ENCODE measurements at places on chromosomes 5 and 9.

GRCh38 chr5:181151146-181151545 is 3.8 kb downstream of the OR2V2 start:
- no peak for DNase-seq

DNA sequence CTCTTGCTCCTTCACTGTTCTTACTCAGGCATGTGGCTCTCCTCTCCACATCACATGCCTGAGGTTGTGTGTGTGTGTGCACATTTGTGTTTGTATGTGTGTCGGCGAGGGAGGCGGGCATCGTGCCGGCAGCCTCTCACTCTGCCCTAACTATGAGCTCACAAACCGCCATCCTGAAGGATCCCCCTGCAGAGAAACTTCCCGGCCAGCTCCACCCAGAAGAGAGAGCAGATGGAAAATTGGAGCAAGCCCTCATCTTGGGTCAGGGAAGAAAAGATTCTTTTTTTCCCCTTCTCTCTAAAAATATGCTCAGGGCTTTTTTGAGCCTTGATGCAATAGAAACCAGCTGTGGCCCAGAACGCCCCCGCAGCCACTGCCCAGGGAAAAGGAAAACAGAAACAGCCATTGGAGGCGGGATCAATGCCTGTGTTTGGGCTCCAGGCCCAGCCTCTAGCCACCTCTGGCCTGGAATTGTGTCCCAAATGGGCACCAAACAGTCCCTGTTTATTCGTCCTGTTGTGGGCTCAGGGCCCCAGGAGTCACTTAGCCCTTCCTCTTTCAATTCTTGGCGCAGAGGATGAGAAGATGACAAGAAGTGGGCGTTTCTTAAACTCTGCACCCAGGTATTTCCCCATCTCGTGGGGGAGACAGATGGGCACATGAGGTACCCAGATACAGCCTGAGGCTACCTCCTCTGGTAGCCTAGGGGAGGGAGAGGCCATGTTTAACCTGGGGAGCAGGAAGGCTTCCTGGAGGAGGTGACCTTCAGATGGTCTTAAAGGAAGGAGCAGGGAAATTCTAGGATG is 151.5 kb downstream of the RGS3 start:
- DNase-seq: no peak

GRCh38 chr5:56291079-56291643 is 58.0 kb upstream of the ANKRD55 start:
- DNase-seq: no peak

GRCh38 chr9:33041432-33042188 is 16.5 kb downstream of the DNAJA1 start:
- no peak for DNase-seq

DNA sequence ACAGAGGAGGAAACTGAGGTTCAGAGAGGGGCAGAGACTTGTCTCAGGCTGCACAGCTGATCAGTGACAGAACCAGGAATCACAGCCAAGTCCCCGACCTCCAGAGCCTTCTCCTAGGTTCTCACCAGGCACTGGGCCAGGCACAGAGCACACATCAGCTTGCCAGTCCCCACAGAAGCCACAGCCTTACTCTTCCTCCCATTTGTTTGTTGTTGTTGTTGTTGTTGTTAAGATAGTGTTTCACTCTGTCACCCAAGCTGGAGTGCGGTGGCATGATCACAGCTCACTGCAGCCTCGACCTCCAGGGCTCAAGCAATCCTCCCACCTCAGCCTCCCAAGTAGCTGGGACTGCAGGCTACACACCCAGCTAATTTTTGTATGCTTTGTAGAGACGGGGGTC is 41.4 kb downstream of the NAIF1 start:
- DNase-seq: no peak

GRCh38 chr9:35882996-35883395 is 12.8 kb upstream of the OR13J1 start:
- DNase-seq: no peak

- no peak for DNase-seq
Measured at GRCh38 chr5:151022511-151023018, 2.2 kb downstream of the GPX3 start.

GRCh38 chr5:65072850-65073249 is 304.1 kb downstream of the CWC27 start:
- no peak for DNase-seq

DNA sequence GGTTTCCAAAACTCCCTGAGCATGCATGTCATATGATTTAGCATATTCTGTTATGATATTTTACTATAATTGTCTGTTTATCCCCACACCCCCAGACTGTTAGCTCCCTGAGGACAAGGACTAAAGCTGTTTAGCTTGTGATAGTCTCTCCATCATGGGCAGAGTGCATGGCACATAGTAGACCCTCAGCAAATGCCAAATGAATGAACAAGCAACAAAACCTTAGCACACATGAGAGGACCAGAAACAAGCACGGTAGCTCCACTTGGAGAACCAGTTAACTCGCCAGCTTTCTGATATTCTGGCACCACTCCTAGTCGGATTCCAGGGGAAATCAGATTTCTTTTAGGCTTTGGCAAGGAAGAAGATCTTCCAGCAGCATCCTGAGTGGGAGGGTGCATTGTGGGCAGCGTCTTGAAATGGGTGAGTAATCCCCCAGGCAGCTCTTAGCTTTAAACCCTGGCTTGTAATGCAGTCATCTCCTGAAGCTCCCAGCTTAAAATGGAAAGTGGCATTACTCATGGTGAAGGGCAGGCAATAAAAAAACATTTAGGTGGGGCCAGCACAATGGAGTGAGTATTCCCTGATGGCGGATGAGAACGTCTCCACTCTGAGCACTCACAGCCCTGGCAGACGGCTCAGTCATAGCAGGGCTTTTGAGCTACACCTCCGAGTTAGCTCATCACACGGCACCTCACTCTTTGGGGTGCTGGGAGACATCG is 41.1 kb downstream of the FGF1 start:
- no peak for DNase-seq

GRCh38 chr9:6716766-6717165 is 41.0 kb upstream of the KDM4C start:
- no peak for DNase-seq

GRCh38 chr5:66010476-66010875 is 84.1 kb downstream of the ERBIN start:
- DNase-seq: no peak

DNA sequence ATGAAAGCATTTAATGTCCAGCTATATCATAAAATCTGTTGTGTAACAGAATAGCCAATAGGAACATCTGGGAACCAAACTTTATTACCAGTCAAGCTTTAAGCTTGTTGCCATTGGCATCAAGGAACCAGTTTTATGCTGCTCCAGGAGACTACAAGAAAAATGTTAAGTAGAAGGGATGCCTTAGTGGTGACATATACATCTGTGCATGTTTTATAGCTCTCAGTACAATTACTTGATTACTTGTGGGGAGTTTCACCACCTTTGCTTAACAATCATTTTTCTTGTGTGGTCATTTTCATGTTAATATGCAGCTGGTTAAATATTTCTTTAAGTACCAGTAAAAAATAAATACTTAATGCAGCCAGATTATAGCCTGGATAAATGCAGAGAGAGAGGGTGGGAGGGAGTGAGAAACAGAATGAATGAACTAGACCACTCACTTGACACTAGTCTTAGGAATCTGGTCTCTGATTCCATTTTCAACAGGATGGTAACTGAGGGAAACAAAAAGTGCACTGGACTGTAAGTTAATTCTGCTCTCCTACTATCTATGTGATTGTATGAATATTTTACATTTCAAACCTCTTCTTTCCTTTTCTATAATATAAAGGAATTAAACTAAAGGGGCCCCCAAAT is 35.7 kb upstream of the LURAP1L start:
- no peak for DNase-seq

DNA sequence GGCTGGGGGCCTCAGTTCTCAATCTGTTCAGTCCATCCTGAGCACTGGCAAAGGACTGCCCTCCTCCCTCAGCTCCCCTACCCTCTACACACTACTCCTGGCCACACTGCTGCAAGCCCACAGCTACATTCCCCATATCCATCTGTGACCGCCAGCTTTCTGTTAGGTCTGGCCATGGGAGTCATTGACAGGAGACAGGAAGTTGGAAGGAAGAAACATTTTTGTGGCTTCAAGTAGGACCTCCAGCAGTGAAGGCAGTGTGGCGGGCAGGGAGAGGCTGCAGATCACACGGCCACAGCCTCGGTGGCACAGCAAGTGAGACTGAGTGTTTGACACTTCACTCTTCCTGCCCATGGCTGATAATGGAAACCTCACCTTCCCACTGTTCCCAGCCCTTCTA is 55.9 kb downstream of the SECISBP2 start:
- no peak for DNase-seq

- DNase-seq: no peak
Measured at GRCh38 chr5:131509801-131510200, 125.2 kb downstream of the RAPGEF6 start.

GRCh38 chr9:132894346-132894745 is 15.6 kb downstream of the SPACA9 start:
- no peak for DNase-seq

- no peak for DNase-seq
Measured at GRCh38 chr5:15363601-15364000, 136.4 kb upstream of the FBXL7 start.

DNA sequence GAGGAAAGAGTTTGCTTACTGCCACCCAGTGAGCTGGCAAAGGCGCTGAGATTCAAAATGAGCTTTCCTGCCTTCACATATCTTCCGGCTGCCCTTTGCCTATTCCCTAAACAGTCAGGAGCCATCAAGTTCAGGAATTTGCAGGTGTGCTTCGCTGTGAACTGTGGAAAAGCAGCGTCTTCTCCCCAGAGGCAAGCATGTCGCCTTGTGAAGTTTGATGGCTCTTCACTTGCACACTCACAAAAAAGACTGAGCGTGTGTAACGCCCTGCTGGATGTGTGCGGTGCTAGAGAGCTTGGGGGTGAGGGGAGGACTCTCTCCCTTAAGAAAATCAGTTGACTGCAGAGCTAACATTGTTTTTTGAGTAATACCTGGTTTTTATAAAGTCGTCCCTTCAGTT is 288.7 kb downstream of the DOCK8 start:
- DNase-seq: no peak

- DNase-seq: no peak
Measured at GRCh38 chr9:89022001-89022759, 30.9 kb downstream of the S1PR3 start.

- no peak for DNase-seq
Measured at GRCh38 chr5:103866169-103866568, 303.6 kb upstream of the NUDT12 start.

DNA sequence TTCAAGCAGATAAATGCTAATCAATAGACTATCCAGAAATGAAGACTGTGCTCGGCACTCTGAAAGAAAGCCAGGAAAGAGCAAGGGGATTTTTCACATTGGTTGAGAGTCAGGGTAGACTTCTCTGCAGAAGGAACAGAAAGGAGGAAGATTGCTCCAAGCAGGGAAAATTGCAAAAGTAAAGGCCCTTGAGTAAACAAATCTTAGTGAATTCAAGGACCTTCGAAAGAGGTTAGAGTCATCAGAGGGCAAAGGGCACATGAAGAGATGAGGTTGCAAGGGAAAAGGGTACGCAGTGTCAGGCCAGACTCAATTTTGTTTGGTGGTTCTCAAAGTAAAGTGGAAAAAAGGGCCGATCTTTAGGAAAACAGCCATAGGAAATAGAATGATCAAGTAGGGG is 157.6 kb upstream of the RAI14 start:
- DNase-seq: no peak

GRCh38 chr9:92808726-92809451 is 44.3 kb upstream of the BICD2 start:
- peak; percentile 72 for DNase-seq

DNA sequence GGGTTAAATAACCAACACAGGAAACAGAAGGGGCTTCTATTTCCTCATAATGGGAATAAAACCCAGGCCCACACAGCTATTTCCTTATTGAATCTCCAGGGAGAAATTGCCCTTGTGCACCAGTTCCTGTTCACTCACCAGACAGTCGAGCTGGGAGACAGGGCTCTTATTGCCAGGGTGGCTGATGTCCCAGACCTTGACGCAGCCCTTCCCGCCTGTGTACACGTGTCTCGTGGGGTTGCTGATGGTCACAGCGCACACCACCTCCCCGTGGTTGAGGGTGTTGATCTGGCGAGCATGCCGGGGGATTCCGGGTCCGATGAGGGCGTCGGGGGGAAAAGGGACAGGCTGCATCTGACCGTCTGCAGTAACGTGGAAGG is 96.5 kb downstream of the TLE1 start:
- DNase-seq: no peak

DNA sequence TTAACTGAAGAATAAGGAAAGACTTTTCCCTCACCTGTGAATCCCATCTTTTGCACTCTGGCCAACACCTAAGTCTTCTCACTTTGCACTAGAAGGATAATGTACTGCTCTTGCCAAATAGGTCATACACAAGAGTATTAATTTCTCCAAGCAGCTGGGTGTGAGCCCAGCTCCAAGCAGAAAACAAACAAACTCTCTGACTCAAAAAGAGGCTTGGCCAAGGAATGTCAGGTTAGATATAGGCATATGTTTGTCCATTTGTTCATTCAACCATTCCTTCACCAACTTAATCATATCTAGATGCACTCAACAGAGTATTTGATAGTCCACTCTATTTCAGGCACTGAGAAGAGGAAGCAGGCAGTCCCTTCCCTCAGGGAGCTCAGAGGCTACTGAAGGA is 84.4 kb downstream of the HTR4 start:
- DNase-seq: no peak

GRCh38 chr9:69307446-69308205 is 17.4 kb upstream of the ENTREP1 start:
- no peak for DNase-seq

GRCh38 chr5:139895647-139896046 is 100.0 kb downstream of the PSD2 start:
- no peak for DNase-seq

DNA sequence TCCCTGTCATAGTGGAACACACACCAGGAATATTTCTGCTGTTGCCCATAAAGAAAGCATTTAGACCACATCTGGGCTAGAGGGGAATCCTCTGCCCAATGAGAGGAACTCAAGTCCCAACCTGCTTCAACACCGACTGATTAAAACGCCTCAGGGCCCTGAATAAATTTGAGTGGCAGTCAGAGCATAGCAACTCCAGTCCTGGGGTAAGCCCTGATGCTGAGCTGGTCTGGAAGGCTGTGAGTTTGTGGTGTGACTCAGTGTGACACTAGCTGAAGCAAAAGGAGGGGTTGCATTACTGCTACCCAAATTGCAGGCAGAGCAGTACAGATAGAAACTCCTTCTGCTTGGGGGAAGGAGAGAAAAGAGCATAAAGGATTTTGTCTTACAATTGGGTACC is 148.3 kb downstream of the PRDM9 start:
- no peak for DNase-seq

DNA sequence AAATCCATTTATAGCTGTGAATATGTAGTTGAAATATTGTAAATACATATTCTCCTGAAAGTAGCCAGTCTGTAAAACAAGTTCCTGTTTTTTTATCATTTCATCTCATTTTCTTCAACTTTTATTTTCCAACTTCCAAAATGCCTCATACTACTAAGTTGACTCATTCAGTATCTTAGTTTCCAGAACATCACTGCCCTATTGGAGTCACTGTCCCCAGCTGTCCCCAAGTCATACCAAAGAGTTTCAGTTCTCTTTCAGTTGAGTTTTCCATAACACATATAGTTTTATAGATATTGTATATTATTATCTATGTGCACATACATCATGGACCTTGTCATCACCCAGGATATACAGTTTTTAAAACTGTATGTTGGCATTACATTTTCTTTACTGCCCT is 261.7 kb downstream of the CDH12 start:
- no peak for DNase-seq
